ENCODE measurements at places on chromosomes 13 and 19.

GRCh38 chr13:101053301-101054093 lies 362.8 kb downstream of the NALCN start:
- no peak for DNase-seq

DNA sequence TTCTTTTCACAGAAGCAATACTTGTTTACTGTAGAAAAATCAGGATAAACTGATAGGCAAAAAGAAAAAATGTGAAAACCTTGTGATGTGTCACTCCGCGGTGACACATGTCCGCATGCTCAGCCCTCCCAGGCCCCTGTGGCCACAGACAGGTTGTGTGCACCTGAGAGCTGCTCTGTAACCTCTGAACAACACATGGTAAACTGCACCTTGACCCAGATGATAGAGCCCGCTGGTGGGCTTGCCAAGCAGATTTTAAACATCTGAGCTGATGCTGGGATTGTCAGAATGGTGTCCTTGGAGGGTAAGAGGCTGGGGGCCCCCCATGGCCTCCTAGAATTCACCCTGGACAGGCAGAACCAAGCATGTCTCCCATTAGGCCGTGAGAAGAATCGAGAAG lies 33.8 kb downstream of the DHRS12 start:
- DNase-seq: no peak

GRCh38 chr13:45132369-45133064 lies 12.2 kb downstream of the GTF2F2 start:
- no peak for DNase-seq

- no peak for DNase-seq
These were observed 5.1 kb upstream of the MKNK2 start for GRCh38 chr19:2055931-2056836.

GRCh38 chr13:33286128-33286527 lies 573 bp upstream of the STARD13 start:
- DNase-seq: no peak

DNA sequence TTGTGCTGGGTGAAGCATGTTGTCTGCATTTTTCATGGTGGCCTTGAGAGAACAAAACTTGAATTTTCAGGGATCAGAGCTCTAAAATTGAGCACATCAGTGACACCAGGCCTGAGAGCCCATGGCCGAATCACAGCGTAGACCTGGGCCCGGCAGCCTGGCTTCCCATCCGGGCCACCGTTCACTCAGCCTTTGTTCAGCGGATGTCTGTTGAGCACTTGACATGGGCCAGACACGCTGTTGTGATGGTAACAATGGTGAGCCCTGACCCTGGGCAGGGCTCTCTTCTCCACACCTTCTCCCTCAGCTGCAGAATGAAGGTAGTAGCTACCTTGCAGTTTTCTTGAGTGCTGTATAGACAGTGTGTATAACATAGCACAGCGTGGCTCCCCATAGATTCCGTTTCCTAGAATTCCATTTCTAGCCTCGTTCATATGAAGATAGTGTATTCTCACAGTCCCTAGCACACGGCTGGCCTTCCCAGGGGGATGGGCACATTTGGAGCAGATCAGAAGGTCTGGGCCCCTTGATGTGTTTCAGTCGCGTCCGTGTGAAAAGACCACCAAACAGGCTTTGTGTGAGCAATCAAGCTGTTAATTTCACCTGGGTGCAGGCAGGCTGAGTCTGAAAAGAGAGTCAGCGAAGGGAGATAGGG lies 75.3 kb downstream of the RAB20 start:
- DNase-seq: no peak

DNA sequence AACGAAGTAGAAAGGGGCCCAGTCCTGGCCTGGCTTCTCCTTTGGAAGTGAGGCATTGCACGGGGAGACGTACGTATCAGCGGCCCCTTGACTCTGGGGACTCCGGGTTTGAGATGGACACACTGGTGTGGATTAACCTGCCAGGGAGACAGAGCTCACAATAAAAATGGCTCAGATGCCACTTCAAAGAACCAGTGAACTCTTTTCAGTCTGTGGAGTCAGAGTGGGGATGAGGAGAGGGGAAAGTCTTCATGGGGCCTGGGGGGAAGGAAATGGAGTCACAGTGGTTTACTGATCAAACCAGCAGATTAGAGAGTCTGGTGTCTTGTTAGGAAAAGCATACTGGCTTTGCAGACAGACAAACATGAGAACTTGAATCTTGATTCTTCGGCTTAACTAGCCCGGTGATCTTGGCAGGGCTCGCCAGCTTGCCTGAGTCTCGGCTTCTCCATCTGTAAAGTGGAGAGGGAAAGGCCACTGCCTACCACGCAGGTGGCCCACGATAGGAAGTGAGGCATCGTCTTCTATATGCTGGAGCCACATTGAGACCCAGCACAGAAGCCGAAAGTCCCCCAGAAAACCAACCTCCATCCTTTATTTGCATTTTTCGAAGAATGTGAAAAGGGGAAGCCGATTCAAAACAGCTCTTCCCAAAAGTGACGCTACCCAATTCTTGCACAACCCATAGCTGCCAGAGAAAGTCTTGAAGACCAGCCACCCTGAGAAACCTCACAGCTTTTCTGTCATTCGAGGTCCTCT lies at the start of gene FFAR1:
FFAR1 (plus strand) TSS at position 732 of the 759 bp plus-strand sequence. CDS start 3,650 bp downstream, outside the sequence.
- DNase-seq: peak; percentile 33

DNA sequence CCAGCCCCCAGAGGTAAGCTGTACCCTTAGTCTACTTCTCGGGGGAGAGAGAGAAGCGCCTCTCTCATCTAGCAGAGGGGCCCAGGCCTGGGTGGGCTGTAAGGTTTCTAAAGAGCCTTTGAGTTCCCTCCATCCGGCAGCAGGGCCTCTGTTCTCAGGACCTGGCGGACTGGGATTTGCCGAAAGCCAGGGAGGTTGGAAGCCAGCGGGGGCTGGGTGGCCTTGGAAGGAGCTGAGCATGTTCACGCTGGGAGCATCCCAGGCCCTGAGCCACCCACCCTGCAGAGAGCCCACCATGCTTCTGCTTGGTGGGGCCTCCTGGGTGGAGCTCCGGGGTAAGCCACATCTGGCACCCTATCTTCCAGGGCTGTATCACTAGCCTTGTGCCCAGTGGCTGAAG lies 7.8 kb downstream of the SLC7A10 start:
- DNase-seq: no peak

DNA sequence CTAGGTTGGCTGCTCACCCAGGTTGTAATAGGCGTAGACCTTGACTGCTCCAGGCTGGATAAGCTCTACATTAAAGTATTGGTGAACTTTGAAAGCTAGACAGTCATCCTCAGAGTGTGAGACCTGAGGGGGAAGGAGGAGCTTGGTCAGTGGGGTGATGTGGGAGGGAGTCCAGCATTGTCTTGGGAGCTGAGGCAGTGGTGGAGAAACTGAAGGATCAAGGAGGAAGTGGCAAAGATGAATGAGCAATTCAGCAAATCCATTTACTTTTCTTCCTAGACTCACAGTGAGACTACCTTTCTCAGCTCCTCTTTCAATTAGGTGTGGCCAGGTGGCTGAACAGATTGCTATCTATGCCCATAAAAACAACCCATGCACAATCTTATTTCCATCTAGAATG lies 10.2 kb upstream of the TNFSF14 start:
- no peak for DNase-seq

- no peak for DNase-seq
These were observed 5.0 kb upstream of the JUNB start for GRCh38 chr19:12786141-12786870.

- DNase-seq: no peak
These were observed 22.0 kb downstream of the NDFIP2 start for GRCh38 chr13:79502859-79503468.

DNA sequence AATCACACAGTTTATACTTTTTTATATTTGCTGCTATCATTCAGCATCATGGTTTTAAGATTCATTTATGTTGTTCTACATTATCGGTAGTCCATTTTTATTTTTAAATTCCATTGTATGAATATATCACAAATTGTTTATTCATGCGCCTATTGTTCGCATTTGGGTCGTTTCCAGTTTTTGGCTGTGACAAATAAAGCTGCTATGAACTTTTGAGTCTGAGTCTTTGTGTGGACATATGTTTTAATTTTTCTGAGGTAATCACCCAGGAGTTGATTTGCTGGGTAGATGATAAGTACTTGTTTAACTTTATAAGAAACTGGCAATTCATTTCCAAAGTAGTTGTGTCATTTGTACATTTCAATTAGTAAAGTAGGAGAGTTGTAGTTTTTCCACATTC lies 74.2 kb upstream of the CSNK1A1L start:
- no peak for DNase-seq

GRCh38 chr13:49319951-49320350 lies 72.2 kb downstream of the CDADC1 start:
- DNase-seq: no peak

GRCh38 chr19:18571564-18572344 lies at the start of gene UBA52:
Gene UBA52, plus strand, starts transcription at chr19:18571857. Its CDS starts 1,444 bp downstream, at chr19:18573301.
- DNase-seq: peak; percentile 99

GRCh38 chr13:31276421-31276820 lies 76.6 kb downstream of the B3GLCT start:
- DNase-seq: no peak

DNA sequence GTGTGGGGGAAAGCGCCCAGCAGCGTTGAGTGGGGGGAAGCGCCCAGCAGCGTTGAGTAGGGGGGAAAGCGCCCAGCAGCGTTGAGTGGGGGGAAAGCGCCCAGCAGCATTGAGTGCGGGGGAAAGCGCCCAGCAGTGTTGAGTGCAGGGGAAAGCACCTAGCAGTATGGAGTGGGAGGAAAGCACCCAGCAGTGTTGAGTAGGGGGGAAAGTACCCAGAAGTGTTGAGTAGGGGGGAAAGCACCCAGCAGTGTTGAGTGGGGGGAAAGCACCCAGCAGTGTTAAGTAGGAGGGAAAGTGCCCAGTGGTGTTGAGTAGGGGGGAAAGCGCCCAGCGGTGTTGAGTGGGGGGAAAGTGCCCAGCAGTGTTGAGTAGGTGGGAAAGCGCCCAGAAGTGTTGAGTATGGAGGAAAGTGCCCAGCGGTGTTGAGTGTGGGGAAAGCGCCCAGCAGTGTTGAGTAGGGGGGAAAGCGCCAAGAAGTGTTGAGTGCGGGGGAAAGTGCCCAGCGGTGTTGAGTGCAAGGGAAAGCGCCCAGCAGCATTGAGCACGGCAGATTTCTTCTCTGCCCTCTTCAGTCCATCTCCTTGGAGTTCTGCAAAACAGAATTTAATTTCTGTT lies 138.4 kb downstream of the ATP11A start:
- DNase-seq: no peak

GRCh38 chr13:90402613-90403012 lies 944.9 kb upstream of the MIR17HG start:
- DNase-seq: no peak

DNA sequence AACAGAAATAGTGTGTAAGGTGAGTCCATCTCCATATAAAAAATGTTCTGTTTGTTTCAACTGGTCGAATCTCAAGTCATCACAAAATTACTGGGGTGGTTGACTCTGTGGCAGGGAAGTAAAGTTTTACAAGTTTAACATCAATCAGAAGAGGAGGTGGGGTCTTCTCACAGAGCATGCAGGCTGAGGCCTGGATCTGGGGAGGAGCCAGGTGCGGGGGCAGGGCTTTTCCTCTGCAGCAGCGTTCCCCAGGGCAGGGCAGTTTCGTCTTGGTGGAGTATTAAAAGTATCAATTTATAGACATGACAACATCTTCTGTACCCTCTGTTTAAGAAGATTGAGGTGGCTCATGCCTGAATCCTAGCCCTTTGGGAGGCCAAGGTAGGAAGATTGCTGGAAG lies 68.8 kb downstream of the SLC7A9 start:
- DNase-seq: no peak

- DNase-seq: no peak
These were observed 1.7 kb upstream of the SLC10A2 start for GRCh38 chr13:103067751-103068555.

- no peak for DNase-seq
These were observed 20.0 kb downstream of the KLF12 start for GRCh38 chr13:74114202-74114601.

GRCh38 chr13:48383384-48383783 lies 29.5 kb downstream of the LPAR6 start:
- DNase-seq: no peak

- no peak for DNase-seq
These were observed 172.7 kb downstream of the ENOX1 start for GRCh38 chr13:43614063-43614462.

DNA sequence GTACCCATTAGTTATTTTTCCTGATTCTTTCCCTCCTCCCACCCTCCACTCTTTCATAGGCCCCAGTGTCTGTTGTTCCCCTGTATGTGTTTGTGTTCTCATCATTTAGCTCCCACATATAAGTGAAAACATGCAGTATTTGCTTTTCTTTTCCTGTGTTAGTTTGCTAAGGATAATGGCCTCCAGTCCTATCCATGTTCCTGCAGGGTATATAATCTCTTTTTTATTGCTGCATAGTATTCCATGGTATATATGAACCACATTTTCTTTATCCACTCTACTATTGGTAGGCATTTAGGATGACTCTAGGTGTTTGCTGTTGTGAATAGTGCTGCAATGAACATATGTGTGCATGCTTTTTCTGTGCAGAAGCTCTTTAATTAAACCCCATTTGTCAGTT lies 79.4 kb downstream of the ZMYM2 start:
- DNase-seq: no peak

DNA sequence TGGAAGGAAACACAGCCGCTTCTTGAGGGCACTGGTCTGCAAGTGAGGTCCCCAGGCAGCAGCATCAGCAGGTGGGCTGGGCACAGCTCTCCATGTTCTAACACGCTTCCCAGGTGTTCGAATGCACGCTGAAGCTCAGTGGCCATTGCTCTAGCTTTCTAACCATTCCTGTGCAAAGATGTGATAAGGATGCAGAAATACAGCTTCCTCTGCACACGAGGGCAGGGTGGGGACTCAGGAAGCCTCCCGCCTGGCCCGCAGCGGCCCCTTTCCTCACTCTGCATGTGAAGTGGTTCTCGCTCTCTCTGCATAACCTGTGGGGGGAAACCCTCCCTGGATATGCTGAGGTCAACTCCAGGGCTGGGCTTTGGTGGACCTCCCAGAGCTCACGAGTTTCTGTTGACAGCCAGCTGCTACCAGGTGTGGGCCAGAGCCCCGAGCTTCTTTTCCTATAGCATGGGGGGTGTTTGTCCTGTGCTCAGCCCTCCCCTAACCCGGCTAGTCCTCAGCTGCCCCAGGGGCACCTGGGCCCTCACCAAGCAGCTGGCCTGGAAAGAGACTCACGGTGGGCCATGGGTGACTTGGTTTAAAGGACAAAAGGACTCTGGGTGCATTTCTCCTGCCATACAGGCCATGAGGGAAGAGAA lies 168.2 kb downstream of the TEX29 start:
- no peak for DNase-seq

GRCh38 chr13:96817336-96817941 lies 176.8 kb downstream of the OXGR1 start:
- no peak for DNase-seq

DNA sequence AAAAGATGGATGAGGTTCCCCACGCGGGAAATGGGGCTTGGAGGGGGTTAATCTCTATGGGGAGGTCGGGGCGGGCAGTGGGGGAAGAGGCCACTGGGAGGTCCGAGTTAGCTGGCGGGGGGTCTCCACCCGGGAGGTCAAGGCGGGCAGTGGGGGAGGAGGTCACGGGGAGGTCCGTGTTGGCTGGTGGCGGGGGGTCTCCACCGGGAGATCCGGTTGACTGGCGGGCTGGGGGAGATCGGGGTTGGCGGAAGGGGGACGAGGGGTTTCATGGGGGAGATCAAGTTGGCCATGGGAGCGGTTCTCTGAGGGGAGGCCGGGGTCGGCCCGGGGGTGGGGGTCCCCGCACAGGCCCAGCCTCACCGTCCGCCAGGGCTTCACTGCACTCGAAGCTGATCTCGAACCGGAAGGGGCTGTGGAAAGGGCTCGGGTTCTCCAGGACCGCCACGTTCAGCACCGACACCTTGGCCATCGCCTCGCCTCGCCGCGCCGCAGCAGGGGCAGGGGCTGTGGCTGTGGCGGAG lies 342 bp downstream of the ASF1B start:
- DNase-seq: no peak

- DNase-seq: no peak
These were observed 135.3 kb upstream of the MCF2L start for GRCh38 chr13:112833551-112834257.

All from activated naive CD4-positive, alpha-beta T cell treated with anti-CD3 and anti-CD28 coated beads, Interleukin-2, amount 50 U/mL, for 16 hours (primary cell).